ENCODE measurements at places on chromosomes 6 and 20.

DNA sequence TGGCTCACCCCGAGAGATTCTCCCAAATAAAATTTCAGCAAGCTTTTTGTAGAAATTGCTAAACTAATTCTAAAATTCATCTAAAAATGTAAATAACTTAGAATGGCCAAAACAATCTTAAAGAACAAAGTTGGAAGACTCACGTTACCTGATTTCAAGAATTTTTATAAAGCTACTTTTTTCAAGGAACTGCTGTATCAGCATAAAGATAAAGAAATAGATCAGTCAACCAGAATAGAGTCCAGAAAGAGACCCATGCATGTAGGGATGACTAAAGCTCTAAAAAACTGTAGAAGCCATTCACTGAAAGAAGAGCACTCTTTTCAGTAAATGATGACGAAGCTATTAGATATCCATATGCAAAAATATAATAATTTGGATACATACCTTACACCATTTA, 652.1 kb downstream of the TBC1D32 start:
- DNase-seq: no peak

DNA sequence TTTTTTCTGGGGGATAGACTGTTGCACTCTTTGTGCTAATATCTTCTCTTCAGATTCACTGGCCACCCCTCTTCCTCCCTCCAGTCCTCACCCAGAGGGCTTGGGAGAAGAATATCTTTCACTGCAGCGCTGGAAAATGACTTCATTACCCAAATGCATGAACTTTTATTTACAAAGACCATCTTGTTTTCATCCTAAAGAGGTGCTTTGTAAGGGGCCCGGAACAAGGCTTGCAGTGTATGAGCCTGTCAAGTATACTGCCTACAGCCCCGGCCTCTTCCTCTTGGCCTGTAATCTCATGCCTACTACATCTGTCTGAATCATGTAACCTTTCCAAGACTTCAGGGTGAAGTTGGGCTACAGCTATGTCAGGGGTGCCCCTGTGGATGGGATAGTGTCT, 554 bp upstream of the LAMA4 start:
- DNase-seq: no peak

DNA sequence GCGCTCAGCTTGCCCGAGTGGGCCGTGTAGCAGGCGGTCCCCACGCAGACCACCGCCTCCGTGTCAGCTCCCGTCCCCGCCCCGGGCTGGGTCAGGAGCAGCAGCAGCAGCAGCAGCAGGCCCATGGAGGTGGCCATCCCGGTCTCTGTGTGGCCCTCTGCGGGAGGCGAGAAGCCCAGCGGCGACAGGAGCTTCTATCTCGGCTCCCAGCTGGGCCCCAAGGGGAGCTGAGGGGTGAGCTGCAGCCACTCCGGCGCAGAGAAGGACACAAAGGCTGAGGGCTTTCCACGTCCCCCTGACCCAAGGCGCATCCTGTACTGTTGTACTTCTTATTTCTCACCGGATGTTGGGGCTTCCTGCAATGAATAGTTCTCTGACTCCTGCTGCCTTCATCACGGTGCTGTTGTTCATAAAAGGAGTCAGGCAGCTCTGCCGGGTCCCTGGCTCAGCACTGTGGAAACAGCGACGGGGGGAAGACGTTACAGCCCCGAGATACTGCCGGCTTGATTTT, at the start of gene CD93:
Gene CD93 (minus strand): TSS at position 269 of the 511 bp plus-strand sequence. CDS start 132 bp downstream, at position 137.
- DNase-seq: no peak

- DNase-seq: no peak
These were observed 41.8 kb upstream of the TOP1 start for GRCh38 chr20:40986774-40987173.

- DNase-seq: no peak
These were observed 124.3 kb upstream of the MLIP start for GRCh38 chr6:53986721-53987521.

DNA sequence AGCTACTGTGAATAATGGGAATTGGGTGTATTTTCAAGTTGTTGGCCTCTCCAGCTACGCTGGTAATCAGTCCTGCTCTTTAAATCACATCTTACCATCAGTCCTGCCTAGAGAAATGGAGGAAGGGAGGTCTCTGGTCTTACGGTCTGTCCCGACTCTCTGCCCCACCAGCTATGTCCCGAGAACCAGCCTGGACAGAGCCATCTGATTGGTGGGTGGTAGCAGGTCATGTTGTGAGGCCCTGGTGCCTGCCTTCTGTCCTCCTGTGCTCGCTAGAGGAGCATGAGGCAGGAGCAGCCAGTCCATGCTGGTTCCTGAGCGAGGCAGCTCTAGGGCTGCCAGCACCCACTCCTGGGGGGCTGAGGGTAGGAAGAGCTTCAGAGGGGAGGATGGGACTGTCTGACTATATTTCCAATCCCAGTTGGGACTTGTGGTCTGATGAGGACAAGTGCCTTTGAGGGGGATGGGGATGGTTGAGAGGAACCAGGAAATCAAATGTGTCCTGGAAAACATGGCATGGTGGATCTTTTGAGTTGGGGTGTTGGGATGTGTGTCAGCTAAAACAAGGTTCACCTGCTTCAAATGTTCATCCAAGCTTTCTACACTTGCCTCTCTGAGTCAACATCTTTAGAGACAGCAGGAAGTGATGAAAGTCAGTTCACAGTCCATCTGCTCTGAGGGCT, 33.0 kb downstream of the SYNJ2 start:
- no peak for DNase-seq

DNA sequence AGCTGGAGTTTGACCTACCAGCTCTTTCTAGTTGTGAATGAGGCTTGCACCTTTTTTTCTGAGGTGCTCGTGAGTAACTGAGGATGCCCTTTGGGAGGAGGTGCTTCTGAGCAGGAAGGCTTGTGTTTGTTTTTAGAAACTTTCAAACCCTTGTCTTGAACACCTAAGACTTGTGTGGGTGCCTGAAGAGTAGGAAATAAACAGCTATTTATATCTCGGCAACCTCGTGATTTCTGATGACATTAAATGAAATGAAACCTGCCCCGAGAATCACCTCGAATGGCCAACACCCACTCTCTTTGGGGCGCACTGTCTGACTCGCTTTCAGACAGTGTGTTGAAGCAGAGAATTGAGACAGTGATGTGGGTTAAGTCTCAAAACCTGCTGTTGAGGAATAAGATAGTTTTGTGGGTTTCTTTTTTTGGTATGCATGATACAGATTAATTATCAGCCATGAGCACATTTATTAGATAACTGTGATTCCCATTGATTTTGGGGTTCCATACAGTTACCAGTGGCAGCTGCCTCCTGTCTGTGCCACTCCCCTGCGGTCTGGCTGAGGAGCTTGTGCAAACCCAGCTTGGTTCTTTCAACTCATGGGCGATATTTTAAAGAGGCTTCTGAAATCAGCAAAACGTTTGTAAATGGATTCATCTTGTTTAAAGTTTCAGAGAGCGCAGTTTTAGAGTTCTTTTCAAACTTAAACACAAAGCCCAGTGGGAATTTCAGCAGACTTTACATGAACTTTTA, 8.4 kb downstream of the IRF4 start:
- no peak for DNase-seq

DNA sequence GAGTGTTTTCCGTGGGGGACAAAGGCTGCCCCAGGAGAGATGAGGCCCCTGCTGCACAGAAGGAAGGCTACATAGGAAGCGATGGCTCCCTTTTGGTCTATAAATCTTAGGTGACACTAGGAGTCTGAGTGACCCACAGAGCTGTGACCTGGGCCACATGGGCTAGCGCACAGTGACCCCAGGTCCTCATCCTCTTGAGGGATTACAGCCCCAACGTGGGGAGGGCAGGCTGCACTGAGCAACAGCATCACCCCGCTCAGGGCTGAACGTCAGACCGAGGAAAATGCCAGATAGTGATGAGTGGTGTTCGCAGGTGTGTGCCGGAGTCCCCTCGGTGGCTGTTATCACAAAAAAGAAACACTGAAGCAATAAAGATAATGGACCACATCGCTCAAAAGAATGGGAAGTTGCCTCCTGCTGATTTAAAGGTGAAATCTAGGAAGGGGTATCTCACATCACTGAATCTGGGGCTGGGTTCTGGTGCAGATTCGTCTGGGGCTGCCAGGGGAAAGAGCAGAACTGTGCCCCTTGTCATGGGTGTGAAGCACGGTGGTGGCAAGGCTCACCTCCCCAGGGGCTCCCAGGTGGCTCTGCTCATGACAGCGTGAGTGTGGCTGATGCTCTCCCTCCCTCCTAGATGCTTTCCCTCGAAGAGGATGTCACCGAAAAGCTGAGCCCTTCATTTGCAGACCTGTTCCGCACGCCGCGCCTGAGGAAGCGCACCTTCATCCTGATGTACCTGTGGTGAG, 14.5 kb downstream of the SLC22A1 start:
- DNase-seq: no peak

- DNase-seq: no peak
These were observed 97.2 kb downstream of the TULP4 start for GRCh38 chr6:158409451-158409850.

DNA sequence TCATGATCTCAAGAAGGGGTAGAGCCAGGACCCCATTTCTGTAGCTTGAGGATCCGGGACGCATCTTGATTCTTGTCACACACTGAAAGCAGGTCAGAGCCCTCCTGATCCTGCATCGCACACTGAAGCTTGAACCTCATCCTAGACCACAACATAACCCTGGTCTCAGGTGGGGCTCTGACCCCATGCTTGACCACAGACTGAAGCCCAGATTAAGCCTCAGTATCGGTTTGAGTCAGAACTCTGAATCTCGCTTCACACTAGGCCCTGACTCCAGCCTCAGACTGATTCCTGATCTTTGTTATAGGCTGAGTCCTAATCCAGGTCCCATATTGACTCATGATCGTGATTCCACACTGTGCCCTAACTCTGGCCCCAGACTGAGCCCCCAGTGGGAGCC, 8.5 kb upstream of the RSPO4 start:
- no peak for DNase-seq

DNA sequence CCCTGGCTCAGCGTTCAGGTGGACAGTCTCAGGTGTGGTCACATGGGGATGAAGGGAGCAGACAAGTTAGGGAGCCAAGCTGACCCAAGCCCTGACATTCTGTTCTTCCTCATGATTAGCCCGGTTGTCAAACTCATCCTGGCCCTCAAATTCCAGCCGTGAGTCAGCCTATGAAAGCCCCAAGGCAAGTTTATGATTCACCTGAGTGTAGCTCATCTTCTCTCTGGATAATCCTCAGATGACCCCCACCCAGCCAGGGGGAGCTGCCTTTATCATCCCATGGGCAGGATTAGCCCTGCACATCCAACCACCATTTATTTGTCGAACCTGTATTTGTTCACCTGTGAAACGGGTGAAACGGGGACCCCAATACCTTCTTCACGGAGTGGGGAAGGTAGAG, 161.9 kb downstream of the DHX35 start:
- no peak for DNase-seq

DNA sequence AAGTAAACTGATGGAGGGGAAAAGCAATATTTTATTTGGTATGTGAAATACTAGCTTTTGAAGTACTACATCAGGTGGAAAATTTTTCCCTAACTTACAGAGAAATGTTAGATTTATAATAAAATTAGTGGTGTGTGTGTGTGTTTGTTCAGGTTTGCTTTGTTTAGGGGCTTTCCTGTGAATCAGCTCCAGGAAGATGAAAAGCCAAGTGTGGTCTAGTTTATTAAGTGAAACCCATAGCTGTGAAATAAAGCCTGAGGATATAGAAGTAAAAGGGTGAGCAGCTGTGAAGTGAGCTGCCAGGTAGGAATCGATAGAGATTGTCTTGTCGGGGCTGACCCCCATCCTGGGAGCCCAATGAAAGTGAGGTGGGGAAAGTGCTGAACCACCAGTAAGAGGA, 347.6 kb upstream of the IMPG1 start:
- no peak for DNase-seq

GRCh38 chr20:8018958-8019245, 659 bp downstream of the TMX4 start:
- peak; percentile 71 for DNase-seq

DNA sequence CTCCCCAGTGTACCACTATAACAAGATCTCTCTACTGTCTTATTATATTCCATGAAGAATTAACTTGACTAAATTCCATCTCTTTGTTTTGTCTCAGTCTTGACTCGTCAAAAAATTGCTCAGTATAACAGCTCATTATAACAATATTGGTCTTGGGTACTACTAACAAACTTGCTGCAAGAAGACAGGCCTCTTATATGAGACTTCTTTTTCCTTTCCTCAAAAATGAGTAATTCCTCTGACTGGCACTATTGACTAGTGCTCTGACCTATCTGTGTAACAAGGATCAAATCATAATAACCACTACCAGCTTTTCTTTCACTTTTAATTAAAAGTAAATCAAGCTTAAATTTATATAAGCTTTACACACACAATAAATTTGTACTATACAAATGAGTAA, 91.3 kb upstream of the THEMIS start:
- DNase-seq: no peak

DNA sequence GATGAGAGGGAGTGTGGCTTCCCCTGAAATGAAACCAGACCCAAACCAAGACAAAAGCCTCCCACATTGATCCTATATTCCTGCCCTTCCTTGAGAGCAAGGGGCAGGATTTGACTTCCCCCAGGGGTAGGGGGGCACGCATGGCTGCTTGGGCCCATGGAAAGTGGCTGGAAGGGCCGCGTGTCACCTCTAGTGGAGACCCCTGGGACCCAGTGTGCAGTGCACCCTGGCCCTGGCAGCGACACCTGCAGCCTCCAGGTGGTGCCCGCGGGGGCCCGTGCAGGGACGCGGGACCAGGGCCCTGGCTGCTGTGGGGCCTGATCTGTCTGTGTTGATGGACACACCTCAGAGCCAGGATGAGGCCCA, 18.0 kb upstream of the SLCO4A1 start:
- no peak for DNase-seq

GRCh38 chr6:139568956-139569538, 194.6 kb upstream of the CITED2 start:
- no peak for DNase-seq

GRCh38 chr6:137315081-137315480, 95.9 kb upstream of the IFNGR1 start:
- DNase-seq: no peak

GRCh38 chr20:41837669-41838224, 219.6 kb upstream of the CHD6 start:
- no peak for DNase-seq

- no peak for DNase-seq
These were observed 12.6 kb downstream of the RNF217 start for GRCh38 chr6:124974771-124975377.

DNA sequence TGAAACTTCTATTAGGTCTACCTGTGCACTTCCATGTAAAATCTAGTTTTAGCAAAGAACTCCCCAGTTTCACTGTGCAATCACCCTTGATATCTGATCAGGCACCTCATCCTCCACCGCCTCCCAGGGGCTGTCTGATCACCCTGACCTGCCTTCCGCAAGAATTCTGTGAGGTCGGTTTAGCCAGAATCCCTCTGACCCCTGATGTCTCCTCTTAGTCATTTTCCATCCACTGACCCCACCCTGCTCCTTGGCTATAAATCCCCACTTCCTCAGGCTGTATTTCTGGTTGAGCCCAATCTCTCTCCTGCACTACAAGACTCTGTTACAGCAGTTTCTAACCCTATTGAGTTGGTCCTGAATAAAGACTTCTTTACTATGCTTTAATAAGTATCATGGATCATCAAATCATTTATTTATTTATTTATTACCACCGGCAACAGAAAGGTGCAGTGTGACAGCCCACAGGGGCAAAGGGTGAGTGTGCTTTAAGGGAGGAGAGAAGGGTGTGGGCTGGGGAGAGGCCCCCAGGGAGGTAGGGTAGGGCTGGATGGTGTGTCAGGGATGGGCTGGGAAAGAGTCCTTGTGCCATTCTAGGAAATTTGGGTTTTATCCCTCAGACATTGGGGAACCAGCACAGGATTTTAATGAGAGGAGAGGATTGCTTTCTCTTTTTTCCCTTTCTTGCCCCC, 11.2 kb upstream of the SERPINB6 start:
- DNase-seq: no peak

GRCh38 chr20:51386586-51386985, 155.9 kb downstream of the NFATC2 start:
- no peak for DNase-seq

All from hematopoietic multipotent progenitor cell treated with erythropoietin and hydrocortisone succinate and interleukin-3 and kit ligand, for 15 days (in vitro differentiated cells).